Suprapubic skin (tissue), 4 donors: ENCODE measurements at places on chromosomes 4 and X.

DNA sequence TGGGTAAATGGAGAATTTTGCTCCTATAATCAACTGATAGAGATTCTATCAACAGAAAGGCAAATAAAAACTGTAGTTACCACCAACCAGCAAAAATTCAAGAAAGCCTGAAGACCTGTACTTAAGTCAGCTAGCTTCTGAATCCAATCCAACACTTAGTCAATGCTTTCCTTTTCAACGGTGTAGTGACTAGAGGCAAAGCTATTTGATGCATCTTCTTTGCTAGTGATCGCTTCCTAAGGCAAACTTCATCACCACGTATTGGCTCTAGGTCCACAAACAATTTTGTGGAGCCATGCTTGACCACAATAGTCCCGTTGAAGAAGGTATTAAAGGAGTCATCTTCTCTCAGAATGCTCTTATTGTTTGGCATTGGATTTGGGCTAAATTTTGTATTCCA is 25.0 kb upstream of the UBA6 start:
- no peak for DNase-seq

GRCh38 chrX:26442340-26442739 is 226.4 kb downstream of the MAGEB5 start:
- no peak for DNase-seq

DNA sequence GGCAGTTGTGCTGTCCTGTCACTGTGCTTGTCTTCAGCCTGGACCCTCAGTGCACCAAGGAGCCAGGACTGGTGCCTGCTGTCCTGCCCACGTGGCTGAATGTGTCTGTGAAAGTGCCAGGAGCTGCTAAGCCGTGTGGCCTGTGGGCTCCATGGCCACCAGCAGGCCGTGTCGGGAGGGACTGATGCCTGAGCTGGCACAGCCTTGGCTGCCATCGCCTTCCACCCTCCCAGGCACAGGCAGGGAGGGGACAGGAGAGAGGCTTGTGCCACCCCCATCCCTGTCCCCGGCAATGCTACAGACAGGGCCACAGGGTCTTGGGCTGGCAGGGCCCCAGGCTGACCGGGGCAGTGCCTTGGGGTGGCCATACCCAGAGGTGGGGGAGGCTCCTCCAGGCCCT is 24.8 kb downstream of the DOK7 start:
- no peak for DNase-seq

DNA sequence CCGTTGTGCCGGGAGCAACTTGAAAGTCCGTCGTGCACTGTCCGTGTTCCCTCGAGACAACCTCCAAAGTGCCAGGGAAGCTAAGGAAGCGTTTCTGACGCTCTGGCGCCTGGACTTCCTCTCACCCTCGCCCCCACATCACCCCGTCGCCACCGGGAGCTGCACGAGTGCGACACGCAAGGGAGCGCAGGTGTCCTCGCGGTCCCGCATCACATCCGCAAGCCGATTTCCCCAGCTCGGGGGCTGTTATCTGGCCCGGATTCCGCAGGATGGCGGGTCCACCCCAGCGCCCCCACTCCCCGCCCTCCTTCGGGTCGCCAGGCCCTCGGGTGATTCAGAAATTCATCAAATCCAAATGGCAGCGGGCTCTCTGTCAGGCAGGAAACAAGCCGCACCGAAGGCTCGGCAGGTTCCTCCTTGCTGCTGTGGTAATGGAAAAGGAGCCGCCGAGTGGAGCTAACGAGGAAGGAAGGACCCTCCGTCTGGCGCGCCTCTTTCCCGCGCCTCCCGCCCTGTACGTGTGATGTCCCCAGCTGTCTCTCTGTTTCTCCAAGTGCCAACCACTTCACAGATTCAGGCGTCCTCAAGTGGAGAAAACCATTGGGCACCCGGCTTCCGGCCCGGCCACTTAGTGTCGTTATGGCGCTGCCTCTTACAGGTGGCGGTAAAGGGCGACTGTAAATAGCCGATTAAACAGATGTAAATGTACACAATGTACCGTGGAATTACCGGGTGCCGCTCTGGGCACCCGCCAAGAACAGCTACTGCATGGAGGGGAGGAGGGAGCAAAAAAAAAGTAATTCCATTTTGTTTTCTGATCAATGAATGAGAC is 921 bp upstream of the SETD7 start:
- peak; percentile 85 for DNase-seq

GRCh38 chr4:109499513-109499912 is 60.5 kb upstream of the MCUB start:
- no peak for DNase-seq

- no peak for DNase-seq
Measured at GRCh38 chr4:99207911-99208718, 10.9 kb downstream of the ADH6 start.

DNA sequence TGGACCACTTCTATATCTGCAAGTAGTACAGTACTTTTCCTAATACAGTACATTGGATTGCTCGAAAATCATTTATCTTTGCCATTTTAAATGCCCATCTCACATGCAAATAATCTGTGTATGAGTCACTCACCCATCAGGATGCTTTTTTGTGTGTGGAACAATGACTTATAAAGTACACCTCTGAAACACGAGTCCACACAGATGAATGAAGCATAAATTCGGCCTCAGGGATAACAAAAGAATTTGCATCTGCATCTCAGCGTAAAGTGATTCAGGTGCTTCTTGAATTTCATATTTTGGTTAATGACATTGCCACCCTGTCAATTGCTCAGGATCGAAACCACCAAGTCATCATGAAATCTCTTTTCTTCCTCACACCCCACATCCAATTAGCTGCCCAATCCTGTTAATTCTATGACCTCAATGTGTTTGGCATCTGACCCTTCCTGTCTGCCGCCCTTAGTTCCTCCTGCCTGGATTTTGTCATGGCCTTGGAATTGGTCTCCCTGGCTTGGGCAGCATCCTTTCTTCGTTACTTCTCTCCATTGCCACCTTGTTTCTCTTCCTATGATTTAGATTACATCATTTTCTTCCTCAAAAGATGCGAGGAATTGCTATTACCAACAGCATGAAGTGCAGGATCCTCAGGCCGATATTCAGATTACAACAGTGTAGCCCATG is 161.6 kb upstream of the MID1 start:
- DNase-seq, result no peak

DNA sequence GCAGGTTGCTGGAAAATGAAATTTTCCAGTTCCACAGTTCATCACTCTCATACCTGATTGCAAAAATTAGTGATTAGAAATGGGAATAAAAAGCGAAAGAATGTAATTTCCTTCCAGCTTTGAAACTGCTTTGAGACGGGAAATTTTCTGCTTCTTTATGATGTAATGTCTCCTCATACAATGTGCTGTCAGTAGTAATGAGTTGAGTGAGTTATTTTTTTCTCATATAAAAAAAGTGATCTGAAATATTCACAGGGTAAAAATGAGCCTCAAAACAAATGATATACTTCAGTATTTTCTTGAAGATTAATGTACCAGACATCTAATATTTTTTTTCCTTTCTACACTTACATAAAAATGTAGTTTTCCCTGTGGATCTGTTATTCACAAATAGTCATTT is 179.1 kb upstream of the FAT4 start:
- DNase-seq, result no peak

GRCh38 chr4:89403826-89404225 is 96.2 kb upstream of the GPRIN3 start:
- DNase-seq, result no peak

- no peak for DNase-seq
Measured at GRCh38 chr4:25875281-25875745, 12.5 kb upstream of the SEL1L3 start.

- no peak for DNase-seq
Measured at GRCh38 chr4:94650690-94651089, 107.1 kb upstream of the BMPR1B start.

DNA sequence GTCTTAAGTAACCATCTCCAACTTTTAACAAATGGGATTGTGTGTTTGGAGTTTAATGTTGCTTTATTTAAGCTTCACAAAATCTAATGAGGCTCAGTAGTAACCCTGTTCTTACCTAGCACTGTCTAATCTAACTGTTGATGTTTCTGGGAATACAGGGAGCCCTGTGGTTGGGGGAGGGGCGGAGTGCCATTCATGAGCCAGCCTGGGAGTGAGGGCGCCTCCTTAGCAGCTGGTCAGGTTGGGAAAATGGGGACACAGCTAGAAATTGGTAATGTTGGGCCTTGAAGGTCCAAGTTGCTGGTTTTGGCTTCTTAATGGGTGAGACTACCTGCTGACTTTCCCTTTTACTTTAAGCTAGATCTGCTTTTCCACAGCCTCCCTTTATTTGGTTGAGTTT is 22.9 kb upstream of the TADA2B start:
- no peak for DNase-seq

DNA sequence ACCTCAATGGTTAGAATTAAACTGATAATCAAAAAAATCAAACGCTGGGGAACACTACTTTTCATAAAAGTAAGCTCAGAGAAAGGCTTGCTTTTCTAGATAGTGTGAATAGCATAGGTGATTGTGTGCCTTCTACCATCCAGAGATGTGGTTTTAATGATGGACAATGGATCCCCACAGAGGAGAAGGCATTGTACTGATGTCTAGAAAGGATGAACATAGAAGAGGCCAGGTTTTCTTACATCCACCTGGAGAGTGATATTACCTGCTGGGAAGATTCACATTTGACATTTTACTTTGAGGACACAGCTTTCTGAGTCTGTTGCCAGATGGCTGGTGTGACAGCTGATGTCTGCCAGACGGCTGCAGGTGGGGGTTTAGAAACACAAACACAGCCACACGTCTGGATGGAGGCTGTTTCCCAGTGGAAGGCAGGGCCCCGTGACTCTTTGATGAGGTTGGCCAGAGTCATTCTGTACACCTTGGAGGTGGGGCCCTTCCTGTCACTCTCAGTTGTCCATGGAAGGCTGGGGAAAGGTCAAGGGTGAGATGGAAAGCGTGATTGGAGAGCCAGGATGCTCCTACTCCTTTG is 114.4 kb downstream of the PSAPL1 start:
- no peak for DNase-seq

- no peak for DNase-seq
Measured at GRCh38 chrX:125219852-125220251, 99.8 kb upstream of the TEX13C start.

GRCh38 chr4:112818594-112818965 is 181.6 kb downstream of the LARP7 start:
- no peak for DNase-seq

DNA sequence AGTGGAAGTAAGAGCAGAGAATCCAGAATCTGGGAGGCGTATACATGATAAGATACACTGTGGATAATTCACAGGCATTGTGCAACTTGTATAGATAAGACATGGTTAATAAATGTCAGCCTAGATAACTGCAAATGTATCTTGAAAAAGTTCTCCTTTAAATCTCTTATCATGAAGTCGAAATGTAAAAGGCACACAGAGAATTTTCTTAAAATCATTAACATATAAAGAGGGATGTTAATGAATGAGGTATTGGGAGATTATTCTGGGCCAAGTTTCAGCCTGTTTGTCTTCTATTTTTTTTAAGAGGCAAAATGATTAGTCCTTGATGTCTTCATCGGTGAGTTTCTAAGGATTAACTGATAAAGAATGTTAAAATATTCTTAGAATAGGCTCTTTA is 835 bp downstream of the TDO2 start:
- DNase-seq, result no peak

DNA sequence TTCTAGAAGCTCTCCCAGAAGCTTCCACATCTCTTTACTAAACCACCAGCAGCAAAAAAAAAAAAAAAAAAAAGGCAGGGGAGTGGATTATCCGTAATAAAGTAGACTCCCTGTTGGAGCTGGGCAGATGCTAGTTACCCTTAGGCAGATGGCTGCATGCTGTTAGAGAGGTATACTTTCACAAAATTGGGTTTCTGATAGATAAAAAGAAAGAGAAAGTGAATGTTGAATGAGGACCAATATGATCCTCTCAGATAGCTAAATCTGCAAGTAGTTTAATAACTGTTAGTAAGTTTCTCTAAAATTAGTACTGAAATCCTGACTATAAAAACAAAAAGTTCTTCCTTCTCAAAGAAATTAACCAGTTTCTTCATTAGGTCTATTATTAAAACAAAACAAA is 195.4 kb downstream of the ANAPC10 start:
- DNase-seq, result no peak

DNA sequence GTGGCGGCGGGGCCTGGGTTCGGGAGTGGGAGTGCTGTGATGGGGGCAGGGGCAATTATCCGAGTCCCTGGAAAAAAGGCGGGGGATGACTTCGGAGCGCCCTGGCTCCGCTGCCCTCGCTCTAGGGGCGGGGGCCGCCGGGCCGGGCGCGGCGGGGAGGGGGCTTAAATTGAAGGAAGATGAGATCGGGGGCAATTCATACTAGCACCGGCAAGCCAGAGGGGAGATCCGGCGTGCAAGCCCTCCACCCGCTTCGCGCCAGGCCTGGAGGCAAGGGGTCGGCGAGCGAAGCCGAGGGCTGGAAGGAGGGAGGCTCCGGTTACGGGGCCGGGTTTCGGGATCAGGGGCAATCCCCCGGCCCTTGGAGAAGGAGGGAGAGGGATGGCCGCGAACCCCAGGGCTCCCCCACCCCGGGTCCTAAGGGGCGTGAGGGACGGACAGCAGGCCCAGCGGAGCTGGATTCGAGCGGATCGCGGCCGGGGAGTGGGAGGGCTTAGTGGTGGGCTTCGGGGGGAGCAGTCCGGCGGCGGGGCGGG is 1.2 kb downstream of the BCORL1 start:
- peak; percentile 71 for DNase-seq

DNA sequence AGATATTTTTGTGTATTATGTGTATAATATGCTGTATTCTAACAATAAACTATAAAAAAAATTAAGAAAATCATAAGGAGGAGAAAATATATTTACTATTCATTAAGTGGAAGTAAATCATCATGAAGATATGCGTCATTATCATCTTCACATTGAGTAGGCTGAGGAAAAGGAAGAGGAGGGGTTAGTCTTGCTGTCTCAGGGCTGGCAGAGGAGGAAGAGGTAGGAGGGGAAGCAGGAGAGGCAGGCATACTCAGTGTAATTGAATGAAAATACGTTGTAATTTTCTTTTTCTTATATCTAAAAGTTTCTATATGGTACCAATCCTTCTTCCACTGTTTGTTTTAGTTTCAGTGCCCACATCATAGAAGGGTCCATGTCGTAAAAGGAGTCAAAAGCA is 9.8 kb upstream of the TMEM185A start:
- no peak for DNase-seq

- DNase-seq, result no peak
Measured at GRCh38 chrX:47248576-47248975, 15.8 kb downstream of the USP11 start.

DNA sequence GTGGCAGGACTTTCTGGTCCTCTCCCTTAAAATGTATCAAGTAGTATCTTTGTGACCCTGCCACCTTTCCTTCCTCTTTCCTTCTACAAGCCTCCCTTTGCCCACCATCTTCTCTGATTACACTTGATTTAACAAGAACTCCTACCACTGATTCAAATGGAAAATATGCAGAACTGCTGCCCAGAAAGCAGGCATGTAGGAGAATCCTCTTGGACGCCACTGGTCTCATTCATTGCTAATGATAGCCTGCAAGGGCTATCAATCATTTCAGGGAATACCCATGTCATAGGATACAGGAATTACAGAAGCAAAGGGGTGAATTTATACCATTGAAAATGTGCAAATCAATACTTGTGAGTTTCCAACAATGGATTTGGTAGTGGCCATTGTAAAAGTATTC is 294.6 kb upstream of the NRK start:
- no peak for DNase-seq

- DNase-seq, result no peak
Measured at GRCh38 chr4:52106191-52106590, 55.1 kb downstream of the SPATA18 start.
